Dermis blood vessel endothelial cell (primary cell): ENCODE measurements at places on chromosomes 1 and 21. TPM values are rescaled to one million over a fixed set of nuclear protein-coding genes. Genes with fewer than 3 reads are reported as not detected.
A peak's percentile ranks its signal among the peaks of the same experiment; 100 is the strongest.

NEGR1 gene
- under 0.01 and 1.3 TPM in 2 replicates for total RNA-seq

FAAH gene
- 1.0 and 2.6 TPM in 2 replicates for total RNA-seq

SHISA4 gene
- 9.6 and 15.7 TPM in 2 replicates for total RNA-seq

GBP4 gene
- total RNA-seq = 13.9 and 25.4 TPM in 2 replicates

CXADR gene
- total RNA-seq = 66.5 and 87.5 TPM in 2 replicates

CR1 gene
- total RNA-seq = not detected in 2 replicates

POGK gene
- total RNA-seq = 25.5 TPM in 2 replicates

ATPAF1 gene
- total RNA-seq = 36.2 and 42.3 TPM in 2 replicates

KCTD3 gene
- 55.0 and 85.9 TPM in 2 replicates for total RNA-seq

TFF3 gene
- 81.9 and 257 TPM in 2 replicates for total RNA-seq

HFM1 gene
- 0.14 and 0.51 TPM in 2 replicates for total RNA-seq

CLK2 gene
- total RNA-seq = 24.5 and 35.9 TPM in 2 replicates

SYDE2 gene
- 4.8 and 5.6 TPM in 2 replicates for total RNA-seq

OLFML3 gene
- total RNA-seq = 7.3 and 21.5 TPM in 2 replicates

S100A16 gene
- 581 and 601 TPM in 2 replicates for total RNA-seq

ST6GALNAC5 gene
- total RNA-seq = not detected in 2 replicates

- DNase-seq = no peak
Observed at GRCh38 chr1:78465143-78465542, 25.6 kb upstream of the PTGFR start.

DNA sequence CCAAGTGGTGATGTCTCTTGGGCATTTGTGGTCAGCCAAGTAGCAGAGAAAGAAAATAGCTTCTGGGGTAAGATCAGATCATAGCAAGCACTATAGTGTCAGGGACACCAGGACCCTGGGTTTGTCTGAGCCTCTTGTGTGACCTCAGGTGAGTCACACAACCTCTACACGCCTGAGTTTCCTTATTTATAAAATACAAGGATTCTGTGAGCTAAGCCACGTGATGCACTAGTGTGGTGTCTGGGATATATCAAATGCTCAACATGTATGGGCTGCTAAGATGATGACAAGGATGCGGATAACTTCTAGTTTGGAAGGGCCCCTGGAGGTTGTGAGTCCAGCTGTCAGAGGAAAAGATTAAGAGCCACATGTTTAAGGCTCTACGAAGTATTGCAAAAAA lies 24.5 kb upstream of the ZNF436 start:
- DNase-seq = peak; percentile 65

DNA sequence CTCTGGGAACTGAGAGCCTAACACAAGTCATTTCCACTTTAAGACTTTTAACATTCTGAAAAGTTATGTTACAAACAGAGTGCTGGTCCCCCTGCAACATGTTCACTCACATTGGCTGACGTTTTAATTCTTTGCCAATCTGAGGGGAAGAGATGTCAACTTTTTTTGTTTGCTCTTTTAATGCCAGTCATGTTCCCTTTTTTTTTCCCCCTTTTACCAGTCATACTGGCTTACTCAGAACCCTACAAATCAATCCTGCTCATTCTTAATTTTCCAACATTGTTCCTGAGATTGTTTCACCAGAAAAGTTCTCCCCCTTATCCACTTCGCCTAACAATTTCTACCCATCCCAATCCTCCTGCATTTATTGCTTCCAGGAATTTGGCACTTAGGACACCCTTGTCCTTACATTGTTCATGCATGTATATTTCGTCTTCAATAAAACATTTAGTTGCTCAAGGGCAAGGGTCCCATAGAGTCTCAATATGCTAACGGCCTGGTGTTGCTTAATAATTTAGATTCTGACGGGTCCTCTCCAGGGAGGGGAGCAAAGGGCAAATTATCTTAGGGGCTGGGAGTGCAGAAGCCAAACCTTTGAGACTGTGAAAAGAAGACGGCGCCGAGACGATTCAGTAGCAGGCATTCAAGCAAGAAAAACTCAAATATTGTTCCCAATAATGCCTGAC lies 624 bp upstream of the CR1L start:
- DNase-seq = no peak

- peak; percentile 8 for DNase-seq
Observed at GRCh38 chr1:204883405-204883804, 12.7 kb downstream of the NFASC start.

GRCh38 chr1:200323856-200324400 lies 85.9 kb downstream of the ZNF281 start:
- no peak for DNase-seq

DNA sequence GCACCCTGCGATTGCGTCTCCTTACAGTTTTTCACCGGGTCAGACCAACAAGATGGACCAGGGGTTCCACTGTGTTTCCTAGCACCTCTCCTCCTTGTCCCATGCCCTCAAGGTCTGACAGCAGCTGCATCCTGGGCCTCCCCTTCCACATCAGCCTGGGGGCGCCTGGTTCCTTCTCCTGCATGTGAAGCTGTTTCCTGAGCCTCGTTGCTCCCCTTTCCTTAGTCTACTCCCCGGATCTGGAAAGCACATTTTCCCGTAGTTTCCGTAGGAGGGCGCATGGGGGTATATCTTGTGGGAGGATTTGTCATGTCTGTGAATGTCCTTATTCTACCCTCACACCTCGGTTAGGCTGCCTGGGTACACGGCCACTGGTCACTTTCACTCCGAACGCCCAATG lies 6.1 kb downstream of the PRDM15 start:
- no peak for DNase-seq

- no peak for DNase-seq
Observed at GRCh38 chr1:244075247-244075722, 24.2 kb downstream of the ZBTB18 start.

GRCh38 chr1:166489670-166490436 lies 323.1 kb upstream of the FAM78B start:
- DNase-seq = peak; percentile 5

DNA sequence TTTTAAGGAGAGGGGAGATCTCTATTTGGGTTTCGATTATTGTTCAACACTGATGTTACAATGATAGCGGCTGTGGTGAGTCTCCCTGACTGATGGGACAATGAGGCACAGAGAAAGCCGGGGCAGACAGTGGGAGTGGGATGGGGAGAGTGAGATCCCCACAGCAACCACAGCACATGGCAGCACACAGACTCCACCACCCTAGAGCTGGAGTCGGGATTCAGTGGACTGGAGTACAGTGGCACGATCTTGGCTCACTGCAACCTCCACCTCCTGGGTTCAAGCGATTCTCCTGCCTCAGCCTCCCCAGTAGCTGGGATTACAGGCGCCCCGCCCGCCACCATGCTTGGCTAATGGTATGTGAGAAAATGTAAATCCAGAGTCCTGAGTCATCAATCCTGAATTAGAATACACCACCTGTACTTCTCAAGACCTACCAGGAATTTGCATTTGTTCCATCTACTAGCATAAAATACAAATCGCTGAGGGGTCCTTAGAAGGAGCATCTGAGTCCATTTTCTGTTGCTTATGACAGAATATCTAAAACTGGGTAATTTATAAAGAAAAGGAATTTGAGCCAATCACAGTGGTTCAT lies 125.8 kb downstream of the TOMM20 start:
- no peak for DNase-seq

- DNase-seq = no peak
Observed at GRCh38 chr1:61124696-61125095, 42.3 kb downstream of the NFIA start.

GRCh38 chr1:116352349-116352813 lies 20.7 kb upstream of the ATP1A1 start:
- no peak for DNase-seq

GRCh38 chr1:19204446-19205266 lies 5.4 kb downstream of the UBR4 start:
- DNase-seq = peak; percentile 17

GRCh38 chr1:109105881-109106280 lies 8.0 kb upstream of the ELAPOR1 start:
- DNase-seq = no peak

- DNase-seq = no peak
Observed at GRCh38 chr1:57218487-57219079, 205.3 kb downstream of the DAB1 start.

GRCh38 chr1:208093754-208094719 lies 150.1 kb downstream of the PLXNA2 start:
- peak; percentile 78 for DNase-seq

- DNase-seq = no peak
Observed at GRCh38 chr1:153652805-153653500, 5.5 kb upstream of the SNAPIN start.

- DNase-seq = no peak
Observed at GRCh38 chr1:201294876-201295275, 11.6 kb downstream of the PKP1 start.

GRCh38 chr1:237814319-237814924 lies 76.3 kb downstream of the ZP4 start:
- no peak for DNase-seq

DNA sequence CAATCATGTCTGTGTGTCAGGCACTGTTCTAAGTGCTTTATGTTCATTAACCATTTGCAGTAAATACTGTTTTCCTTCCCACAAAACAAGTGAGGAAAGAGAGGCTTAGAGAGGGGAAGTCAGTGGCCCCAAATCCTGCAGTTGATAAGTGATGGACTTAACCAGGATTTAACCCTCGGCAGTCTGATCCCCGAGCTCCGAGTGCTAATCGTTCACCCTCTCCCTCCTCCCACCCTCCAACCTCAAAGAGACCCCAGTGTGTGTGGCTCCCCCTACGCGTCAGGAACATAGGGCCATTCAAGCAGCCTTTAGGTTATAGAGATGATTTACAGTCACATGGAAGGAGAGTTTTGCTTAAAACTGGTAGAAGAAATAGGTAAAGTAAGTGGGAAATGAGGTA lies 47.2 kb downstream of the SCCPDH start:
- DNase-seq = no peak

DNA sequence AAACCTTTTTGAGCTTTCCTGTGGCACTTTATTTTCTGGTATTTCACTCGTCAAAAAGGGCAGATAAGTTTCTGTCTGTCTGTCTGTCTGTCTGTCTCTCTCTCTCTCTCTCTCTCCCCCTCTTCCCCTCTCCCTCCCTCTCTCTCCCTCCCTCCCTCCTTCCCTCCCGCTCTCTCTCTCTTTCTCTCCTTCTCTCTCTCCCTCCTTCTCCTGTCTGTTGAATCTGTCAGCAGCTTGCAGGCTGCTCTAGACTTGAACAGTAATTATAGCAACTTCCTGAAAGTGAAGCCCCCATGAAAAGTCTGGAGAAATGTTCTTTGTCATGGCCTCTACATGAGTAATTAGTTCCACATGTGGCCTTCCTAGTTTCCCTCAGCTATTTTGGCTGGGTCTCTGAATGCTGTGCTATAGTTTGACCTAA lies 275.2 kb upstream of the C1orf105 start:
- DNase-seq = peak; percentile 13

DNA sequence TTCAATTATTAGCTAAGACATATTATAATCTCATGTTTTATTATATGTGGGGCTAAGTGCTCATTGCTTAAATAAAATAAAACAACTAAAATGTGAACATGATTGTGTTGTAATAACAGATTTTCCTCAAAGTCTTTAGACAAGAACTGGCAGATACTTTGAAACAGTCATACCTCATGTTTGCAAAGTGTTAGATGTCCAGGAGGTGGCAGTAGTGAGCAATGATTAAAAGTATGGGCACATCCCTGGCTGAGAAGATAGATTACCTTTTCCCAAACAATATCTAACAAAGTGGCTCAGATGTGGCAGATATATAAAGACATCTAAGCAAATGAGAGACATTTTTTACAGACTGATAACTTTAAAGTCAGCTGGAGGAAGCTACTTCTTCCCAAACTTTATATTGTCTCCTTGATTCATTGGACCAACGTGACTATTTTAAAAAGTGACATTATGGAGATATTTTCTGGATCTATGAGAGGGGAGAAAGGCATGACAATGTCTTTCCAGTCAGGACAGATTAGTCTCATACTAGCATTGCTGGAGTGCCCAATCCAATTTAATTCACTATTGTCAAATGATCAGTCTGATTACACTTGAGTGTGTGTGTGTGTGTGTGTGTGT lies 269.8 kb downstream of the S1PR1 start:
- DNase-seq = peak; percentile 70

GRCh38 chr21:39136711-39137110 lies 46.5 kb downstream of the PSMG1 start:
- no peak for DNase-seq

- no peak for DNase-seq
Observed at GRCh38 chr1:63686696-63687095, 87.1 kb upstream of the ROR1 start.

DNA sequence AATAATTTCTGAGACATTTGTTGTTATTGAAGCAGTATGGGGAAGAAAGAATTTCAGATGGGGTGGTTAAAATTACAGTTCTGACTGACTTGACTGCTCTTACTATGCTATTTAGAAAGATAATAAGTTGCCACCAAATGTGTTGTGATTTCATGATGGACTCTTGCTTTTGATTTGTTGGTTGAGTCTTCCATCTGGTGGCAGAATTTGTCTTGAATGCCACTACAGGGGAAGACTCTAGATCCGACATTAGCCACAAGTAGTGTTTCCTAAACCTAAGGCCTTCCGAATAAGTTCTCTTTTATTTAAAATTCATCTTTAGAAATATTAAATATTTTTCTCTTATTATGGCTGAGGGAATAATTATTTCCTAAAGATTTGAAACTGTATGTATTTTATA lies 190.9 kb upstream of the ADGRL4 start:
- DNase-seq = peak; percentile 80

GRCh38 chr1:189697113-189697512 lies 780.6 kb downstream of the BRINP3 start:
- DNase-seq = no peak

DNA sequence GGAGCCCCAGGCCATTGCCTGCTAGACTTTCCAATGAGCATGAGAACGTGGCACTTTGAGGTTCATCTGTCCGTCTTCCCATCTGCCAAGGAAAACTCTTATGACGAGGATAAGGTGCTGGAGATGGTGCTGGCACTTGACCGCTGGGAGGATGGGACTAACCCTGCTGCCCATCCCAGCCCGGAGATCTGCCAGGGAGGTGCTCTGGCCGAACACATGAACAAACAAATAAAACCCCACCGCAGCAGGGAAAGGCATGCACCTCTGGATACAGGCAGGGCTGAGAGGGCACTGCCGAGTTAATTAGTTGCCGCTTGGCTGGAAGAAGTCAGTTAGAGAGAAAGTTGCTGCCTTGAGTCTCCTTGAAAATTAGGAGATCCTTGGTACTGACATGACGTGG lies 308.4 kb downstream of the AJAP1 start:
- no peak for DNase-seq

DNA sequence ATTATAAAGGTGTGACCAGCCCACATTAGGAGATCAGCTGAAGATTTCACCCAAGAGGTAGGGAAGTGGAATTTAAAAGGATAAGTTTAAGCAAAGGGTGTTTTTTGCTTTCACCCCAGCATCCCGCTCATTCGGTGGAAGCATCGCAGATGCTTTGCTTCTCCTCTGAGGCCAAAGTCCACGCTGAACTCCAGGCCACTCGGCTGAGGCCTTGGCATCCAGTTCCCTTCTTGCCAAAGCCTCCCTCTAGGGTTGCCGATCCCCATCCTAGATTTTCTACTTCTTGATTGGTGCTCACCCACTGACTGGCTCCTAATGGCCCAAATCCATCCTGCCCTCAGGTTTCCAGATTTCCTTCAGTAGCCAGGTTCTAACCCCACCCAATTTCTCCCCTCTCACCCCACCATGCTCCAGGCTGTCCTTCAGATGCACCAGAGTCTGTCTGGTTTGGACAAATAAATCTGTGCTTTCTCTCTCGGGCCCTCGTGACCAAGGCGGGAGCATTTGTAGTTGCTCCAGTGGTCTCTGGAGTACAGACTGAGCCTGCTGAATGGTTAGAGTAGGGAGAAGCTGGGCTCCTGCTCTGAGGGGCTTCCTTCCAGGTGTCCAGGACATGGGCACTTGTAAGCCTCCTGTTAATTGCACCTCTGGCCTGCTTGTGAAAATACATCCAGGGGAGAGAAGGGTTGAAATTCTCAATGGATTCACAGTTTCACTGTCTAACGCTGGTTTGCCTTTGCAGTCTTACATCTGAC lies 193.2 kb downstream of the C1orf94 start:
- no peak for DNase-seq
